ENCODE measurements at places on chromosomes 5 and 9.

DNA sequence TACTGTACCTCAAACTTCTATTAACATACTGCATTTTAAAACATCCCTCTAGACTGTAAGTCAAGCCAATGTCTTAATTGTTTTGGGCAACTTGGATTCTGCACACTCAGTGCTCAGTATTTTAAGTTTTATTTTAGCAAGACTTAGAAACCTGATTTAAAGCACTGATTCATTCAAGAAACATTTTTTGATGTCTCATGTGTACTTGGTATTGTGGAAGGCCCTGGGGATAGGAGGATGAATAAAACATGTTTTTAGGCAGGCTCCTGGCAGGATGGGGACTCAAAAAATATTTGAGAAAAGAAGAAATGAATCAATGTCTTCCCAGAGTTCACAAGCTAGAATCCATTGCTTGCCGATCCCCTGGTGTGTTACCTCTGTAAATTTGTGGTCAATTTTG is 334.0 kb upstream of the PUM3 start:
- peak; percentile 77 for DNase-seq

DNA sequence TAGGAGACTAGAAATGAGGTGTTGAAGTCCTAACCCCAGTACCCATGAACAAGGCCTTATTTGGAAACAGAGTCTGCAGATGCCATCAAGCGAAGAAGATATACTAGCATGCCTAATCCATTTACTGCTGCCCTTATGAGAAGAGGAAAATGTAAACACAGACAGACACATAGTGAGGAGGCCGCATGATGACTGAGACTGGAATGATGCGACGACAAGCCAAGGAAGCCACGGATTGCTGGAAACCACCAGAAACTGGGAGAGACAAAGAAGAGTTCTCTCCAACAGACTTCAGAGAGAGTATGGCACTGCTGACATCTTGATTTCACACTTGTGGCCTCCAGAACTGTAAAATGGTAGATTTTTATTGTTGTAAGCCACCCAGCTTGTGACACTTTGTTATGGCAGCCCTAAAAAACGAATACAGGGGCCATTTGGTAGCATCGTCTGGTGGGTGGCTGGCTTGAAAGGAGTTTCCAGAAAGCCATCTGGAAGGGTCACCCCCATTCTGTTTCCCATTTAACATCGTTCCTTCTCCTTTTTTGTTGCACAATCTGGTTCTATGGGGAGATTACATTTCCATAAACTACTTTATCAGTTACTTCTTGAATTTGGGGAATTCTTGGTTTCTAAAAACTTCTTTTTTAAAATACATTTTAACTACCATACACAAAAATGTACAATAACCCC is 193.1 kb downstream of the HSD17B3 start:
- no peak for DNase-seq

DNA sequence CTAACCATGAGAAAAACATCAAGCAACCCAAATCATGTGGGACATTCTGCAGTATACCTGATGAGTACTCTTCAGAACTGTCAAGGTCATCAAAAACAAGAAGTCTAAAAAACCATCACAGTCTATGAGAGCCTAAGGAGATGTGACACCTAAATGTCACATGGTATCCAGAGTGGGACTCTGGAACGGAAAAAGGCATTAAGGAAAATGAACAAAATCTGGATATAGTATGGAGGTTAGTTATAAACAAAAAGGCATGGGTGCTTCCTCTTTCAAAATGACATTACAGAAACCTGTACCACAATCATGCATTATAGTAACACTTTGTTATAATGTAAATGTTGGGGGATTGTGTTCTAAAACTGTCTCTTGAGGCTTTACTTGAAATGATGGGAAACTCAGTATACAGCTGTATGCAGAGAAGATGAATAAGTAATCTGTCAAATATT is 47.4 kb downstream of the PRKACG start:
- DNase-seq, result no peak

DNA sequence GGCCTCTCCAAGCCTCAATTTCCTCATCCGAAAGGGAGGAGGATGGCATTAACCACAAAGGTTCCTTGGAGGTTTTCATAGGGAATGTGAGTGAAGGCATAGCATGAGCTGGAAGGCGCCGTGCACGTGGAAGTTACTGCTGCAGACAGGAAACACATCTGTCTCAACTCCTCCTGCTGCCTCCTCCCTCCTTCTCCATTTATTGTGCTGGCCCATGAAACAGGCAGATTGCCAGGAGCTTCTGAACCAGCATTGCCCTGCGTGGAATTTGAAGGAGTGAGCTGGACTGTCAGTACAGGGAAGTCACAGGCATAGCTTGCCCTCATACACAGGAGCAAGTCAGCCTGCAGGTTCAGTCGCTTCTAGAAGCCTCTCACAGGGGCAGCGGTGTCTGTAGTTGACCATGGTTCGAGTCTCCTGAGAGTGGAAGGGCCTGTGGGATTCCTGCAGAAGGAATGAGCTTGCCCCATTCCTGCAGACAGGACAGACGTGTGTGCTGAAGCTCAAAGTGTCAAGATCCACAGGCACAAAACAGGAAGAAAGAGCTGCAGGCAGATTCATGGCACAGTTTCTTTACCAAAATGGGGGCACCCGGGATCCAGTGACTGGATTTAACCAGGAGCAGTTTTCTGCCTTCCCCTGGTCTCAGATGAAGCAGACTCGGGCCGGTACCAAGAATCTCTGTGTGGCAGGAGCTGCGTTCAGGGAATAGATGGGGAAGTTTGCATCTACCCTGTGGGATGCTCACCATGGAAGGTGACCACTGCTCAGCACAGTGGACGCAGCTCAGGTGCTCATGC is 48.7 kb upstream of the CTSL start:
- DNase-seq, result no peak

DNA sequence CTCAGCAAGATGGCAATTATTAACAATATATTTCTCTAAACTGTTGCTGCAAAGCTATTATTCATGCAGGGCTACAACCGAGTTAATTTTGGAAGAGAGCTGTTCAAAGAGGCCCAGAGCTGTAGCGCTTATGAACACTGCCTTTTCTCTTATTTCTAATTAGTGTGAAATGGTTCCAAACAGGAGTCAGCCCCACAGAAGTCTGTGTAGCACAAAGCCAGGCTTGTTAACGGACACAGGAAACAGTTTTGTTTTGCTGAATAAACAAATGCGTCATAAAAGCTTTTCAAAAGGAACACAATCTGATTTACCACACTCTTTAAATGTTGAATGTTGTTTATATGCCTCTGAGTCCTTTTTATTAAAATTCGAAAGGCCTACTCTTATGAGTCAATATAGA is 396.5 kb downstream of the ANXA1 start:
- DNase-seq, result no peak

DNA sequence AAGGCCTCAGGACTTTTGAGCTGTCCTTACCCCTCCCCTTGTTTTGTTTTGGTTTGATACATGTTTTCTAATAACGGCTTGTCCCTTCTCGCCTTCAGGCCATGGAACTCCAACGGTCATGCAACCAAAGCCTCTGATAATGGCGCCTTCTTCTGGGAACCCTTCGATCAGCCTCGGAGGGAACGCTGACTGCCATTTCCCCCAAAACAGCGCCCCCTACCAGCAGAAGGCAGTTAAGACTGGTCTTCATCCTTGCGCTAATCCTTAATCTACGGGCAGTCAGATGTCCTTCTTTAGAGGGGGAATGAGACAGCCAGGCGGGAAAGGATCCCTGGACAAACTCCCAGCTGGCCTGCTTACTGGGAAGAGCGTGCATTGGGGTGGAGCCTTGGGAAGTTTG is 276.6 kb downstream of the ICE1 start:
- no peak for DNase-seq

- peak; percentile 62 for DNase-seq
These were observed 54.7 kb downstream of the SEMA4D start for GRCh38 chr9:89442981-89443814.

DNA sequence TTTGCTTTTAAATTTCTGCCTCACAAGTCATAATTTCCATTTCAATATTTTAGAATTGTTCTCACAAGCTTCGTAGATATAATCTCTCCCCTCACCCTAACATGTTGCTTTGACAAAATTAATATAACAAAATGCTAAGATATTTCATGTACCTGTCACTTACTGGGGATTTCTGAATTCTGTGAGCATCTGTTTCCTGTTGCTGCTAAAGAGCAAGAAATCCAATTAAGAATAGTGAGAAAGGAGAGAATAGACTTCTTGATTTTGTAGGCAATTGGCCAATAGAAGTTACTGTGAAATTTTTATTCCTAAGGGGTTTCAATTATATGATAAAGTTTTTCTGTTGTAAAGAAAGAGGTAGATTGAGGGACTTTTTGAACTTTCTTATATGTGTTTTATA is 796.5 kb upstream of the ARRDC3 start:
- DNase-seq, result no peak

GRCh38 chr9:86945728-86946200 is 1.5 kb downstream of the GAS1 start:
- no peak for DNase-seq

DNA sequence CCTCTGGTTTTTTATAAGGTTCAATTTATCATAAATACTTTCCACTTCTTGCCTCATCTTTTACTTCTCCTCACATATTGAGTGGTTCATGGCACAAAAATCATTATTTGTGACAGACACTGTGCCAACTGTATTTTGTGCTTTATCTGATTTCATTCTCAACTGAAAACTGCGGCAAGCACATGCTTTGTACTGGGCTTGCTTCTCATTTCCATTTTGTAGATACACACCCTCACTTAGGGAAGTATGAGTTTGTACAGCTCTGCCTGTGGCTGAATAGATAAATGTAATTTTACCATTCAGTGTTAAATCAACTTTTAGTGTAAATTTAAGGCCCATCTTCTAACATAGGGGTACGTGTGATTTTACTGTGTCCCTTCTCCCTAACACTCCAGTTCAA is 83.6 kb downstream of the ANXA2R start:
- no peak for DNase-seq

DNA sequence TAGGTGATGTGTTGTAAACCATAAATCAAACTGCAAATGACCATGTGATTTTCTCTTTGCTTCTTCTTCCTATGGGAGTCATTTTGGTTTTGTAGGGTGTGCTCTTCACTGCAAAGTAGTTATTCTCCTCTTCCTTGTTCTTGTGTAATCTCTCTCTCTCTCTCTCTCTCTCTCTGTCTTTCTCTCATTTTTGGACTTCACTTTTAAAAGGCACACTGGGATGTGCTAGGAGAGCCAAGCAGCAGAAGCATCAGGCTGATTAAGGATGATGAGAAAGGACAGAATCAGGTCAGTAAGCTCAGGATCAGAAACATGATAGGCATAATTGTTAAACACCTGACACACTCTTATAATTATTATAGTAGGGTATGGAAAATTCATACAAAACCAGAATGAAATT is 505.3 kb upstream of the ZNF608 start:
- DNase-seq, result no peak

- no peak for DNase-seq
These were observed 27.6 kb downstream of the ATP10B start for GRCh38 chr5:160824301-160825001.

- DNase-seq, result no peak
These were observed 6.9 kb downstream of the UGT3A2 start for GRCh38 chr5:36059571-36060419.

GRCh38 chr5:156715287-156715686 is 134.8 kb upstream of the PPP1R2B start:
- peak; percentile 38 for DNase-seq

- peak; percentile 28 for DNase-seq
These were observed 13.5 kb downstream of the CXCL14 start for GRCh38 chr5:135565266-135565665.

- DNase-seq, result no peak
These were observed 53.7 kb downstream of the PAX5 start for GRCh38 chr9:36980148-36980974.

DNA sequence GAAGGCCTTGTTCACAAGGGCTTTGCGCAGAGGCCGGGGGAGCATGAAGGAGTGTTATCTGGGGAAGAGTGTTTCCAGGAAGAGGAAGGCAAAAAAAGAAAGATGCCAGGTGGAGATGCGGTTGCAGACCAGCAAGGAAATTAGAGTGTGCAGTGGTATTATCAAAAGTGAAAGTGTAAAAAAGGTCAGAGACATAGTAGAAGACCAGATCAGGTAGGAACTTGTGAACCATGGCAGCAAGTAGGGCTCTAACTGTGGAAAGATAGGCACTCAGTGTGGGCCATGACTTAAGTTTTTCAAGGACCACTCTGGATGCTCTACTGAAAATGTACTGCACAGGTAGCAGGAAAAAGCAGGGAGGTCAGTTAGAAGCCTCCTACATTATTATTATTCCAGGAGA is 90.1 kb upstream of the SPOCK1 start:
- DNase-seq, result no peak

DNA sequence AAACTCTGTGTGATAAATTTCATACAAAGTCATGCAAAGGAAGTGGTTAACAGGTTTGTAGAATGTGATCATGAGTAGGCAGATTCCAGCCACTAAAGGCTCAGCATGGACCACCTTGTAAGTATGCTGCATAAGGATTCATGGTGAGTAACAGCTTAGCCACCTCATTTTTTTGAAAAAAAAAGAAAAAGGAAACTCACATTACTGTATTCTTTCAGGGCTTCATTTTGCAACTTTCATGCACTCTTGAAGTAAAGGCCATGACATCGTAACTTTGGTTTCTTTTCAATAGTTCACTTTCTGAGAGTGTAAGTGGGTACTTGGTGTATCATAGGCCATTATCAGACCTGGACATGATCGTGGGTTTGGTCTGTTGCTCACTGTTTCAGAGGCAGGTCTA is 175.1 kb downstream of the PCSK1 start:
- peak; percentile 89 for DNase-seq

DNA sequence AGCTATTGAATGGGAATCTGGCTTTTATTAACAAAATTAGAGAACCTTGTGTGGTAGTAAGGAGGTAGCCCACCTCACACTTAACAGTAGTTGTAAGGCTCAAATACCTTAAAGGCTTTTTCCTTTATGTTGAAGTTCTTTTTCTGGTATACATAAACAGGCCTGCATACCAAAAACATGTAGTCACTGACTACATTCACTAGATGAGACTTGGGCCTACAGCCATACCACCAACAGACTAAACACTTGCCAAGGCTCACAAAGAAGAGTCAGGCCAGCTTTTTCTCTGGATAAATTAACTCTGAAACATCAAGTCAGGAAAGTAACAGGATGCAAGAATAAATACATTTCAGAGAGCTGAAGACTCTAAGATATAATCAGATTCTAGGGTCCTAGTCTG is 78.6 kb upstream of the MPDZ start:
- DNase-seq, result peak; percentile 84

DNA sequence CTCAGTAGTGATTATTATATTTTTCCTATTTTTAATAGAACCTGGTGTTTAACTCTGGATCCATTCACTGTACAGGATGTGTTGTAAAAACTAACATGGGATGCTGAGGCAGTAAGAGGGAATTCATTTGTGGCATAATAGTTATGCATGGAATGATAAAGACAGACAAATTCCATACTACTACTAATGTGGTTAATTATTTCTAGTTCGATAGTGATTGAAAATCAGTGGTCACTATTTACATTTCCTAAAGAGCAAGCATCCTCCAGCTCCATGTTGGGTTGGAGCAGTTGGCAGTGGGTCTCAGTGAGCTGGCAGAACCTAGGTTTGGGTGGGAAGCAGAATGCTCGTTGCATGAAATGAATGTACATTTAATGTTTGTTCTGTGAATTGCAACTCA is 122.6 kb downstream of the SAXO1 start:
- DNase-seq, result no peak

GRCh38 chr5:7395432-7395946 is 449 bp upstream of the ADCY2 start:
- no peak for DNase-seq

- peak; percentile 82 for DNase-seq
These were observed 118.1 kb upstream of the SMIM23 start for GRCh38 chr5:171667341-171668096.

GRCh38 chr9:87657190-87657589 is 68.7 kb upstream of the CTSL start:
- no peak for DNase-seq

GRCh38 chr9:121537283-121537682 is 37.6 kb upstream of the GGTA1 start:
- DNase-seq, result no peak

- no peak for DNase-seq
These were observed 45.7 kb upstream of the IRX2 start for GRCh38 chr5:2797160-2797559.
